HT1080 (cell line): ENCODE measurements at places on chromosomes 4 and X. TPM values are rescaled to one million over a fixed set of nuclear protein-coding genes. Genes with fewer than 3 reads are reported as not detected.
A peak's percentile ranks its signal among the peaks of the same experiment; 100 is the strongest.

DNA sequence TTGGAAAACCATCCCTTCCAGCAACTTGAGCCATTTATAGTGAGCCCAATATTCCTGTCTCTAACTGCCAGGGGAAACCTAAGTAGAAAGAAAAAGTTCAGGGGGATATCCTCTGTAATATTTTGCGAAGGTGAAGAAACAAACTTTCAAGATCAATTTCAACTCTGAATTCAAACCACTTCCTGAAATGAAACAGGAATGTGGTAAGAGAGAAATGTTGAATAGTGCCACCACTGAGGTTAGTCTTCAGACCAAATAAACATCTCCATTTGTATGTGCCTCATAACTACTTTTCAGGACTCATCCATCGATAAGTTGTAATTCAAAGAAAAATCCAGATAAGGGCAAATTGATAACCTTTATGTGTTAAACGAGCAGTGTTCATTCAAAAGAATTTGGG is 128.7 kb downstream of the GABRB1 start:
- DNase-seq = peak; percentile 28

DNA sequence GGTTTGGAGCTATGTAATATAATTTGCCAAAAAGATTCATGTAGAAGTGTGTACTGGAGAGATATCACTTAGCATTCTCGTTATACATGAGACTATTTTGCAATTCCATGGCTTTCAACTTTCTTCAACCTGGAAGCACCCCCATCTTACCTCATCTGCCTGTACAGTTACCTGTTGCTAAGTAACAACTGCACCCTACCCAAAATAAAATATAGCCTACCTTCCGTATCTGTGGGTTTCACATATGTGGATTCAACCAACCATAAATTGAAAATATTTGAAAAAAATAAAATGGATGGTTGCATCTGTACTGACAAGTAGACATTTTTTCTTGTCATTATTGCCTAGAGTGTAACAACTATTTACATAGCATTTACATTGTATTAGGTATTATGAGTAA is 278.3 kb downstream of the PPP1R2C start:
- no peak for DNase-seq

DNA sequence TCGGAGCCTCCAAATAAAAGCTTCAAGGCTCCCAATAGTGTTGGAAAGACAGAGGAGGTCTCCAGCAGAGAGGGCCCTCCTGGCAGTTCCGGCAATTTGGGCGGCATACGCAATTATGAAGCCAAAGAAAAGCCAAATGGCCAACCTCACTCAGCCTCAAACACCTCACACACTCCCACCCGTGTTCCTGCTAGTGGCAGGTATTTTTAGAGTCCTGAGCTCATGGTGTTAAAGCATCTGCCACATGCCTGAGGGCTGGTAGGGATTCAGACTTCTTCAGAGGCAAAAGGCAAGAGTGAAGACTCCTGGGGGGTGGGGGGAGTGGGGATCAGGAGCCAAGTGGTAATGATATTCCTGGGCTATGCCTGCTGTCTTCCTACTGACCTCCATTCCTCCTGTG is 7.4 kb downstream of the RAB33A start:
- DNase-seq = no peak

DNA sequence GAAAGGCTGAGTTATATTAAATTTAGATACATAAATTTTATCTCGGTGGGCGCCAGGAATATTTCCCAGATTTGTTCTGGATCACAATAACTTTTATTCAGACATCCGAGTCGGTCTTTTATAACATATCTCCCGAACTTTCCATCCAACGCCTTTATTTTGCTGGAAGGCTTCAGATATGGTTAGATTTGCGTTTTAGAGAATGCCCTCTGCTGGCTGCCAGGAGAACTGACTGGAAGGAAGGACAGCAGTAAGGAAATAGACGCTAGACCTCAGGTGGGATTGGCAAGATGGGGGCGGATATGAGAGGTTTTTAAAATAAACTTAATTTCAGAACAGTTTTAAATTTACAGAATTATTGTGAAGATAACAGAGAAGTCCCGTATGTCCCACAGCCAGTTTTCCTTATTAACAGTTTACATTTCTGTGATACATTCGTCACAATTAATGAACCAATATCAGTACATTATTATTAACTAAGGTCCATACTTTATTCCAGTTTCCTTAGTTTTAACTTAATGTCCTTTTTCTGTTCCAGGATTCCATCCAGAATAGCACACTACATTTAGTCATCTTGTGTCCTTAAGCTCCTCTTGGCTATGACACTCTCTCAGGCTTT is 4.6 kb upstream of the KANTR start:
- DNase-seq = peak; percentile 44

DNA sequence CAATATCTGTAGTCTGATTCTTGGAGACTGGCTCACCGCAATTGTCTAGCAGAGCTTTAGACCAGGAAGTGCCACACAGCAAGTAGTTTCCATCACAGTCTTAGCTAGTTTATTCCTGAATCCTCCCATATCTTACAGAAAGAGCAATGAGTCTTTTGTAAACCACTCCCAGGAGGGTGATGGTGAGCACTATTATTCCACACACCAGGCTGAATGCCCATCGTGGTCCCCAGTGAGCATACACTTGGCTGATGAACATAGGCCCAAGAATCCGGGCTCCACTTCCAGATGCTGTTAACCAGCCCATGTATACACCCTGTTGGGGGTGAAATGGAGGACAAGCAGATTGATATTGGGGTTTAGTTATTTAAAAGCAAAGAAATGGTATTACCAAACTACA is 39.8 kb downstream of the PLK4 start:
- DNase-seq = no peak

DNA sequence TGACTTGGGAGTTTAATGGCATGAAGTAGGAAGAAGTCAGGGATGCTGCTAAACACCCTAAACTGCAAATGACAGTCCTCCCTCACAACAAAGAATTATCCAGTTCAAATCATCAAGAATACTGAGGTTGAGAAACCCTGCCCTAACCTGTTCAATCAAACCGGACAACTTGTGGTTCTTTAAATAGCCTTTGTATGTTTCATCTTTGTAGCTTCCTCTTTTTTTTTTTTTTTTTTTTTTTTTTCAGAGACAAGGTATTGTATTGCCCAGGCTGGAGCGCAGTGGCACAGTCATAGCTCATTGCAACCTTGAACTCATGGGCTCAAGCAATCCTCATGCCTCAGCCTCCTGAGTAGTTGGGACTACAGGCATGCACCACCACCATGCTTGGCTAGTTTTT is 52.5 kb upstream of the TTC29 start:
- no peak for DNase-seq

DNA sequence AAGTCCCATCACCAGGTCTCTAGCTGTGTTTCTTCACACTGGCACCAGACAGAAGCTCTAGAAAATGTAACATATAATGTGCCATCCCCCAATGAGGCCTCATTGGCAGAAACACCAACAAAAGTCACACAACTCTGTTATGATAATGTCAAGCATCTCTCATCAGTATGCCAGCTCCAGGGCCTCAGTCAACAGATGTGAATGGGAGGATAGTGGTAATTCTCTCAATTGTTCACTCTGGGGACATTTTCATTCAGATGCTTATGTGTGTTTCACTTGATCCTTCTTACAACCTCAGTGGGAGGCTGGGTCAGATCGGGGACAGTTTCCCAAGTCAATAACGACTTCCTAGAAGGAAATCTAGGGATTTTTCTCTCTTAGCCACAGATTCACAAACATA is 57.5 kb upstream of the SCOC start:
- no peak for DNase-seq

DNA sequence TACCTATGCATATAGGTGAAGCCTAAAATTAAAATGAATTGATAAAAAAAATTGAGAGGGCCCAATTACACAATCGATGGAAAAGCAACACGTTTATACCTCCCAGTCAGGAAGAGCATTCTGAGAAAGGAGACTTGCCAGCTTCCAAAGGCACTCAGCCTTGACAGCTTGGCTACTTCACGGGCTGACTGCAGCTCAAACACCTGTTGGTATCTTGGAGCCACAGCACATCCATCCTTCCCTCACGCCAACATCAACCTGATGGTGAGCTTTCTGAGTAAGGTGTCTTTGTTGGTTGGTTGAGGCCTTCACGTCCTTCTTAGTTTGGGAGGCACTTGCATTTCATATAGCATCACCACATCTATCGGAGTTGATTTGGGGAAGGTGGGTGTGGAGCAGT is 598.9 kb upstream of the DIPK2B start:
- no peak for DNase-seq

DNA sequence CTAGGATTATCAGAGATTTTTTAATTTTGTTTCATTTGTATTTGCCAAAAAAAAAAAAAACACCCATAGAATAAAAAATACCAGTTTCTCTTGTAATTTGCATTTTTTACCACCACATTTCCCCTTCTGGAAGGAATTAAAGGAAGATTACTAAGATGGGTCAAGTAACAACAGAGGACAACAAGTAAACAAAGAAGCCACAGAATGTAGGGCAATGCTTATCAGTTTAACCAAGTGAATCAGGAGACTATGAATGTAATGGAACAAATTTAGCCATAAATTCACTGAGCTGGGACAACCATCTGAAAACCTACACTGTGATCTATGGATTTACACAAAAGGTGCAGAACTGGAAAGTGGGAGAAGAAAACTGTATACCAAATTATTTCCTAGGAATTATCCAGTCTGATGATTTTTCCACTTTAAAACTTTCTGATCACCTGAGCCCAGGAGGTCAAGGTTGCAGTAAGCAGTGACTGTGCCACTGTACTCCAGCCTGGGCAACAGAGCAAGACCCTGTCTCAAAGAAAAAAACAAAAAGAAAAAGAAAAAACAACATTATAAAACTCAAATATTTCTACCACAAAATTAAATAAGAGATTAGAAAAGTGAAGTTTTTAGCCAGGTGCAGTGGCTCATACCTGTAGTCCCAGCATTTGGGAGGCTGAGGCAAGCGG is 32.4 kb downstream of the LRBA start:
- no peak for DNase-seq

- DNase-seq = no peak
These were observed 181.2 kb downstream of the RAPGEF2 start for GRCh38 chr4:159284113-159284512.

- DNase-seq = no peak
These were observed 191.6 kb upstream of the GALNTL6 start for GRCh38 chr4:171621646-171622045.

- DNase-seq = no peak
These were observed 1112.7 kb downstream of the PDHA2 start for GRCh38 chr4:96952610-96953009.

DNA sequence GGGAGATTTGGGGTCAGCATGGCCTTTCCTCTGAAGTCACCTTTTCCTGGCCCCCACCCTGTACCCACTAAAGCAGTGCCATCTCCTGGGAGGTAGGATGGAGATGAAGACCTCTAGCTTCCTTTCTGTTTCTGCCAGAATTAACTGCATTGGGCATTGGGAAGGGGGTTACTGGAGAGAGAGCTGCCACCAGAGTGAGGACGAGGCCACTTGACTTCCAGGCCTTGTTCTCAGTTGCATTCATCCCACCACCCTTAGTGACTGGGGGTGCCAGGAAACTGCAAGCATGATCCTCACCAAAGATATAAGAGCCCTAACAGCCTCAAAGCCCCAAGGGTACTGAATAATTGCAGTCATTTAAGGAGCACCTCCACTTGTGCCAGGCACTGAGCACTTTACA is 15.8 kb downstream of the SASH3 start:
- no peak for DNase-seq

DNA sequence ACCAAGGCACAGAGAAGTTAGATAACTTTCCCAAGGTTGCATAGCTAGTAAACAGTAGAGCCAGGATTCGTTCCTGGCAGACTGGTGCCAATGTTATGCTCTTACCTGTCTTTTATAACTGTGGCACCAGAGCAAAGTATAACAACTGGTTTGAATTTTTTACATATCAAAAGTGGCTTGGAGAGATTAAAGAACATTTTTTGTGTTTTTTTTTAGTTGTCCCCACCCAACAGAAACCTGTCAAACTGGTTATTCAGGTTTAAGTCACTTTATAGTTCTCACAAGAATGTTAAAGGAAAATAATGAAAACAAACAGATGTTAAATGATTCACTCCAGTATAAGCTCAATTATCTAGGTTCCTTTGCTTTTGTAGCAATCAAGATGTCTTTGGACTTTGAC is 15.6 kb upstream of the FAM47E start:
- DNase-seq = no peak

The CXCL1 gene
- not detected in 2 replicates for total RNA-seq

The POU3F4 gene
- total RNA-seq = not detected in 2 replicates

The GDPD2 gene
- 0.11 TPM in 1 of 2 replicates, not detected in the other for total RNA-seq

The HSFX1 gene
- total RNA-seq = 0.19 and 0.70 TPM in 2 replicates

The EDA2R gene
- total RNA-seq = 13.5 and 17.2 TPM in 2 replicates

The NSUN7 gene
- not detected in 2 replicates for total RNA-seq
